T-helper 9 cell (primary cell): ENCODE measurements at places on chromosomes 4 and X.

DNA sequence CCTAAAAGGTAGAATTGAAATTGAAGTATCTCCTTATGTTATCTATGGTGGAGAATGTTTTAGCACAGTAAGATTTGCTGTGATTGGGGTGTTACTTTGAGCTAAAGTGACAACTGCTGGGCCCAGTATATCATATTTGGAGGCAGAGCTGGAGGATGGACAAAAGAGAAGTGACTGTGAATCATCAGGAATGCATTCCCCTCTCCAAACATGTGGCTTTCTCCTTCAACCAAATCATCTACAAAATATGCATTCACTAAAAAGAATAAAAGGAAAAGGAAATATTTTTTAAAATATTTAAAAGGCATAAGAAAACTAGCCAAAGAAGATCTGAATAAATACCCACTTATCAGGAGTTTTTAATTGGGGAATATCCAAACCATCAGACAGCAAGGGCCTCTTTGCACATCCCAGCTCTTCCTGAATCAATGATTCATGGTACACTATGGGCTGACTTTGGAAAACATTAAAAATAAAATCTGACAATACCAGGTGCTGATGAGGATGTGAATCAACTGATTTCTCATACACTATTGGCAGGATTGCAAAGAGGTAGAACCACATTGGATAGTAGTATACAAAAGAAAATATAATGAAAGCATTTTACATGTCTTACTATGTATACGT lies 671.7 kb upstream of the NR3C2 start:
- DNase-seq, result no peak

DNA sequence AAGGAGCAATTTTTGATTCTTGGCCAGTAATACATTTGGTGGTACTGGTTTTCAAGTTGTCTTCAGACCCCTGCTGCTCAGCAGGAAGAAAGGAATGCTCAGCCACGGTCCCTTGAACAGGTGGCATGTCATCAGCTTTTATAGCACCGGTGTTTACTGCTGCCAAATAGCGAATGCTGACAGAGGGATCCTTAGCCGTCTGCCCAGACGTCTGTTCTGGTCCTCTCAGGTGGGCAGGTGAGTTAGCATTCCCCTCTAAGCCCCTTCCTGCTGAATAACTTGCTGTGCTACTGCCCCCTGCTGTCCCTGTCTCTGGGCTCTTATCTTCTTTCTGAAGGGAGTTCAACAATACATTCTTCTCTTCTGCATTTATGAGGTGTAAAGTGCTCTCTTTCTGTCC lies 28.4 kb downstream of the BOD1L1 start:
- no peak for DNase-seq

DNA sequence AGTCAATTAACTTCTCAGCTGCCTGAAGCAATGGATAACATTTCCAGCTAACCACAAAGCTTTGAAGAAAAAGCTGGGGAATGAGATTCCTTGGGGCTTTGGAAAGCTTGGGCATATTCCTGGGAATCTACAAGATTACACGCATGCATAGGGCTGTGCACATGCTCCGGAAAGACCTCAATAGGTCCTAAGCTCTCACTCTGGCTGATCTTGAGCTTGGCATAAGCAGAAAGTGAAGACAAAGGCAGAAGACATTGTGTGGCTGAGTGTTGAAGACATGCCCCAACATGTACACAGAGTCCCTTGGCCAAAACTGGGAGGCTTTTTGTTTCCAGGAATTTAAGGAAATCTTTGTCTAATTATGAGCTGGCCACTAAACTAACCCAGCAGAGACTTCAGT lies 31.2 kb downstream of the ATG4A start:
- no peak for DNase-seq

GRCh38 chr4:42404001-42404400 lies 6.7 kb downstream of the SHISA3 start:
- no peak for DNase-seq

DNA sequence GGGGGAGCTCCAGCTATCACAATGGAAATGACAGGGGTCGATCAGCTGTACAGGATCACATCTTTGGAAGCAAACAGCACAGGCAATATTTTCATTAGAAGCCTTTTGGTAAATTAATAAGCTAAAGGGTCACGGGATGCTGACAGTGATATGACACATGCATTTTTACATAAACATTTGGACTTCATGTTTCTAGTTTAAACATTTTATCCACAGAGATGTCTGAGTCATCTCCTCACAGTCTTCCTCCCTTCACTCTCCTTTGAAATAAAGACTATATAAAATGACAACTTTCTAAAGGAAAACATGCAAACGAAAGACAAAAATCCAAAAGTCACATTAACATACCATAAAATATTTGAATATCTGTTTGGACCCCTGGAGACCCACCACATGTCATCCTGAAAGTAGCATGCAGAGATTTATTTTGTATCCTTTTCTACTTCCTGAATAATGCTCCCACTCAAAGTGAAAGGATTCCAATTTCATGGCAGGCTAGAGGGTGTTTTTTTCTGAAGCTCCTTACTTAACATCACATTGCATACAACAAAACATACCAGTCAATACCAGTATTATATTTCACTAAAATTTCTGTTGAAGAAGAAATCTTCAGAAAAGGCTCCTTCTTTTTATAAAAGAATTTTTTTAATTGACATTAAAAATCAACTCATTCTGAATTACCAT lies 200.1 kb upstream of the PPARGC1A start:
- no peak for DNase-seq
